ENCODE measurements at places on chromosomes 12 and 14.

GRCh38 chr14:22002860-22003284 lies 329.3 kb upstream of the OR4E1 start:
- DNase-seq: peak; percentile 65

- no peak for DNase-seq
Observed at GRCh38 chr12:2507814-2508213, 287.0 kb upstream of the FKBP4 start.

- no peak for DNase-seq
Observed at GRCh38 chr12:114294303-114294685, 111.7 kb downstream of the TBX5 start.

DNA sequence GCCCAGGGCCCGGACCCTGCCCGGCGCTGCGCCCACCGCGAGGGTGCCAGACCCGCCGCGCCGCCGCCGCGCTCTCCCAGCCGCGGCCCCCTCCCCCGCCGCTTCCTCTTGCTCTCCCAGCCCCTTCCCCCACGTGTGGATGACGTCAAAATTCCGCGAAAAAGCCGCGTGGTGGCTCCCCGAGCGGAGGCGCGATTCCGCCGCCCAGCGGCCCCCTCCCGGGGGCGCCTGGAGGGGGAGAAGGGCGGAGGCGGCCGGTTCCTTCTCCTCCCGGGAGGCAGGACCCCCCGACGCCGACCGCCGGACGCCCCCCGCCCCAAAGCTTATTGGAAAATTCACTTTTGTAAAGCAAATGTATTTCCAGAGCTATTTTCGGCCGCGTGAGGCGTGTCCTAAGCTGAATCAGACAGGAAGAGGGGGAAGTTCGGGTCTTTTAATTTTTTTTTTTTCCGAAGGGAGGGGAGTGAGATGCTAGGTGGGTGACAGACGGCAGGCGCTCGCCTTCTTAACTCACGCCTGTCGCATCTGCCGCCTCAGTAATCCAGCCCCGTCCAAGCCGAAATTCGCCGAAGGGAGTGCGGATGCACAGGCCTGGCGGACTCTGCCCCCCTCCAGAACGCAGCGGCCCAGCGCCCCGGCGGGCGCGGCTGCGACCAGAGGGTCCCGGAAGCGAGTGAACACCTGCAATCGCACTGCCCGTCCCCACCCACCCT lies 4.1 kb upstream of the CCND2 start:
- peak; percentile 90 for DNase-seq

DNA sequence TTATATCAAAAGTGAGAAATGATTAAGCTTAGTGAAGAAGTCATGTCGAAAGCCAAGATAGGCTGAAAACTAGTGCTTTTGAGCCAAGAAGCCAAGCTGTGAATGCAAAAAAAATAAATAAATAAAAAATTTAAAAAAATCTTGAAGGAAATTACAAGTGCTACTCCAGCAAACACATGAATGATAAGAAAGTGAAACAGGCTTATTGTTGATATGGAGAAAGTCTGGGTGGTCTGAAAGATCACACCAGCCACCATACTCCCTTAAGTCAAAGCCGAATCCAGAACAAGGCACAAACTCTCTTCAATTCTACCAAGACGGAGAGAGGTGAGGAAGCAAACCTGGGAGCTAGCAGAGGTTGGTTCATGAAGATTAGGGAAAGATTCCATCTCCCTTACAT lies 49.7 kb downstream of the MED13L start:
- DNase-seq: no peak

DNA sequence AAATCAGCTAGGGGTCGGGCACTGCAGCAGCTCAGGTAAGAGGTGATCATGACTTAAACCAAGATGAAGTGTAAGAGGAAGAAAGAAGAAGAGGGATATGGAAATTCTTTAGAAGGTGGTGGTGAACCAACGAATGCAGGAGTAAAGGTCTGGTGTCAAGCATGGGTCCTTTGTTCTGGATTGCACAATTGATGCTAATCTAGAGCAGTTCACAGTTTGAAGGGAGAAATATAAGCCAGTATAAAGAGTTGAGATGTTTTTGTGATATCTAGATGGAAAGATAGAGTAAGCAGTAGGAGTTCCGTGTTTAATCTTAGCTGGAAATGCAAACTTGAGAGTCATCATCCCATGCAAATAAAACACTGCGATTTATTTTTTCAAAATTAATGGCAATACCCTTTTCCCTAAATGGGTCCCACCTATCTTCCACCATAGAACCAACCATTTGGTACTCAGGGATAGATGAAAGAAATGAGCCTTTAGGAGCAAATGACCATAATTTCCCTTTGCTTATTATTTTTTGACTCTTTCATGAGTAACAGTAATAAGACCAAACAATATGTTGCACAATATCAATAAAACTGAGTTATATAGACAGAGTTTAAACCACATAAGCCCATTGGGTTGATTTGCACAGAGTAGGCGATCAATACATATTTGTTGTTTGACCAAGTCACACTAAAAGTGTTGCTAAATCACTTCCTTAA lies 15.0 kb upstream of the MGP start:
- DNase-seq: no peak

GRCh38 chr14:77812028-77812427 lies 12.1 kb downstream of the ADCK1 start:
- no peak for DNase-seq

- DNase-seq: peak; percentile 47
Observed at GRCh38 chr12:69161829-69162228, 77.5 kb upstream of the CPSF6 start.

- DNase-seq: no peak
Observed at GRCh38 chr12:111046896-111047295, 126.5 kb upstream of the MYL2 start.

DNA sequence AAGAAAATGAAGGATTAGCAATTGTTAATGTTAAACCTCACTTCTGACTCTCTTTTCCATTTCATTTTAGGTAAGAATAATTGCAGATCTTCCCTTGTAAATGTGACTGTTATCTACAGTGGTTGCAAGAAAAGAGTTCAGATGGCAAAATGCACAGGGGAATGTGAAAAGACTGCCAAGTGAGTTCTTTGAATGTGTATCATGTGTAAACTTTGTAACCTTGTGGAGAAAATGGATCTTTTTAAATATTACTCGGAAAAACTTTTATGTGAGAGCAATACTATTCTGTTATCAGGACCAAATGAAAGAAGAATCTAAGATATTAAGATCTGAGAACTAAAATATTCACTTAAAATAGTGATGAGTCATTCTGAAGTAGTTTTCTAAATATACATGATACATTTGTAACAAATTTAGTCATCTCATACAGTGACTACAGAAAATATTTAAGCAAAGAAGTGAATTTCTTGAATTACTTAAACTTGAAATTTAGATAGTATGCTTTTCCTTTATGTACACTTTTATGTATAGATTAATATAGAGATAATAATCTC lies 122.5 kb upstream of the CNTN1 start:
- no peak for DNase-seq

GRCh38 chr14:65180725-65181025 lies 78.4 kb upstream of the MAX start:
- no peak for DNase-seq

- DNase-seq: no peak
Observed at GRCh38 chr12:31999692-32000091, 40.5 kb downstream of the RESF1 start.

DNA sequence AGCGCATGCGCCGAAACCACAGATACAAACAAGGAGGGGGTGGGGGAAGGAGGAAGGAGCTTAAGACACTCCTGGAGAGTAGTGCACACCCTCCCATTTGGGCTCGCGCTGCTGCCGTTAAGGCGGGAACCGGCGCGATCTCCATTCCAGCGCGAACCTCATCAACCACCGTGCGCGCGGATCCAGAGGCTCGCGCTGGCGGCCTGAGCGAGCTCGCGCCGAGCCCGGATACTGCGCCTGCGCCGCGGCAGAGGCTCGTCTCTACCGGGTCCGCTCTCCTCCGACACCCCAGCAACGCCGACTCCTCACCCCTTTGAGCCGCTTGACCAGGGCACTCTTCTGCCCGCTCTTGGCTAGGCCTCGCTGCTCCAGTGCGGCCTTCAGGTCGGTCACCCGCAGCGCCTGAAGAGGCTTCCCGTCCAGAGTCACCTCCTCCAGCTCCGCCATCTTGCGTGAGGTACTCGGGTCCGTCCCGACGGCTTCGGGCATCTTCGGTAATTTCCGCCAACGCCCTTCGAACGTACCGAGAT lies at the start of gene ACIN1:
Gene ACIN1, minus strand, starts transcription at position 471 of the 530 bp plus-strand sequence. Its CDS starts 24 bp downstream, at position 447.
- peak; percentile 76 for DNase-seq

DNA sequence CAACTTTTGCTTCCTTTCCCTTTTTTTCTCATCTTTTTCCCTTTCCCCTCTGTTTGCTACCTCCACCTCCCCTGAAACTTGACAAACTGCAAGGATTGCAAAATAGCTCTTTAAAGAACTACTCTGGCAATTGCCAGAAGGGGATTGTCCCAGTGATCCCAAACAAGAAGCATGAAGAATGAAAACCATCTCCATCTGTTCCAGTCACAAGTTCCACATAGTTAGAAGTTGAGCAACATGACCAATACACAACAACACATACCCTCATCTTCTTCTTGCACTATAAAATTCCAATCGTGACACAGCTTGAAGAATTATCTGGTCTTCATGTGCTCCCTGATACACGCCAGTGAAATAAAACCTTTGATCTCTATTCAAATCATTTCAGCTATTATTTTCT lies 93.7 kb upstream of the USP15 start:
- no peak for DNase-seq

- DNase-seq: no peak
Observed at GRCh38 chr14:65177551-65177950, 75.2 kb upstream of the MAX start.

DNA sequence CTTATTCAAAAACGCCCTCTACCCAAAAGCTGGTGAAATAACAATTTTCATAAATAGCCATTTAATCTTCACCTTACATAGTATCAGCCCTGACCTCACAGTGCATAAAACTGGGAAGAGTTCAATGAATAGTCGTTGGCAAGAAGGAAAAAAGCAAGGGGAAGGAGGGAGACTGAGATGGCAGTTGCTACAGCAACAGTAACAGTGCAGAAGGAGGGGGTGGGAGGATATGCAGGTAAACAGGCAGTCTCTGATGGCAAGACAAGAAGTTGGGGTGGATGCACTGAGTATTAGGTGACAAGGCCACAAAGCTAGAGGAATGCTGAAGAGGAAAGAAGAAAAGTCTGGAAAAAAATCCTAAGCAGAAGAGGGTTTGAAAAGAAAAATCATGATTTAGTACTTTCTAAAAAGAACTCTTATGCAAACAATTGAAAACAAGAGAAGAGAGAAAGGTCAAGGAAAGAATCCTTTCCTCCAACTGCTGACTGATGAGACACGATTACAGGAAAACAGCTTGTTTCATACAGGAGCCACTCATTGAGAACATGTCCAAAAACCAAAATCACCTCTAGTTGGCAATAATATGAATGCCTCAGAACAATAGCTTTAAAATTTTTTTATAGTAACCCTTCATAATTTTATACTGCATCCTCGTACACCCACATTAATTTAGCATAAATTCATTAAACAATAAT lies 56.0 kb downstream of the DCAF5 start:
- no peak for DNase-seq

DNA sequence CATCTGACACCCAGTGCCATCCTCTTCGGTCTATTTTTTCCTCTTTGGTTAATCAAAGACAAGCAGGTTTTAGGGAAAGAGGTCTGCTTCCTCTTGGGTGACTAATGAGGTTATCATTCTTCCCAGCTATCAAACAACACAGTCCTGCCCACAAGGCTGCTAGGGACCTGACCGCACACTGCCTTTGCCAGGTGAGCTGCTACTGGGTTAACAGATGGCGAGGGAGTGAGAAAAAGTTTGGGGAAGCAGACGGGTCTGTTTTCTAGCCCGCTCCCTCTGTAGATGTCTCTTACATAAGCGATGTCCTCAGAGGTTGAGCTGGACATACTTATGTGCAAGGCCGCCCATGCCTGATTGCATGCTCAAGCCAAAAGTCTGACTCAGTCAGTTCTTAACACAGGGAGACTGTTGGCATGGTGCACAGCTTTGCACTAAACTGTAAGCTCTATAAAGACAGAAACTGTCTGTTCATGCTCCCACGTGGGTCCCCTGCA lies 94.1 kb downstream of the SLC15A4 start:
- DNase-seq: no peak

- DNase-seq: no peak
Observed at GRCh38 chr12:103933237-103933636, 3.0 kb downstream of the HSP90B1 start.

DNA sequence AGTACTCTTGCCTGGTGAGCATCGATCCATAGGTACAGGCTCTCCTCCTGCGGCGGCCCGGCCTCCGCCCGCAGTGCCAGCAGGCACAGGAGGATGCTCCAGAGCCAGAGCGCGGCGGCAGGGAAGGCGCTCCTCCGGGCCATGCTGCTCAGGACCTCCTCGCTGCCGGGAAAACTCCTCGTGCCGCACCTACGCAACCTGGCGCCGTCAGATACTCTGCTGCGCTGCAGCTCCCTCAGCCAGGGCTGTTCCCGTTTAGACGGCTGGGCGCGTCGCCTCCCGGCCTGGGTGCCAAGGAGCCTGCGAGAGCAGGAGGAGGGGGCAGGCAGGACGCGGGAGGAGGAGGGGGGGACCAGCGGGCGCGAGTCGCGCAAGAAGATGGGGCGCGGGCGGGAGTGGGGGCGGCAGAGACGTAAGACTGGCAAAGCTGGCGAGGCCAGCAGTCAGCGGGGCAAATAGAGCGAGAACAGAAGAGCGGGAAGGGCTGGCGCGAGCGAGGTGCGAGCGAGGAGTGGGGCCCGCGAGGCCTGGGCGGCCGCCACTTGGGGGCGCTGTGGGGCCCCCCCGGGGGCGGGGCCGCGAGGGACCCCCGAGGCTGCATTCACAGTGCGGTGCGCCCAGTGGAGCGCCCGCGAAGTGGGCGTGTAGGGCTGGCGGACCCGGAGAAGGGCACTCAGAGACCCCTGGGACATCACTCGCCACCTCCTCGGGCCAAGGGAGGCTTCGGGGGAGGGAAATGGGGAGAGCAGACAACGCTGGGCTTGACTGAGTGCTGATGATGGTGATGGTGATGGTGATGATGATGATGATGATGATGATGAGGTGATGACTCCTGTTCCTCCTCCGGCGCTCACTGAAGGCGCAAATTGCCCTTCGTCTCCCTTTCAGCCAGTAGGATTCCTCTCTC lies at the start of gene WIF1:
Gene WIF1, minus strand, starts transcription at position 257 of the 907 bp plus-strand sequence. Its CDS starts 114 bp downstream, at position 143.
- DNase-seq: no peak

GRCh38 chr14:95360828-95361227 lies 41.1 kb upstream of the CLMN start:
- DNase-seq: no peak

DNA sequence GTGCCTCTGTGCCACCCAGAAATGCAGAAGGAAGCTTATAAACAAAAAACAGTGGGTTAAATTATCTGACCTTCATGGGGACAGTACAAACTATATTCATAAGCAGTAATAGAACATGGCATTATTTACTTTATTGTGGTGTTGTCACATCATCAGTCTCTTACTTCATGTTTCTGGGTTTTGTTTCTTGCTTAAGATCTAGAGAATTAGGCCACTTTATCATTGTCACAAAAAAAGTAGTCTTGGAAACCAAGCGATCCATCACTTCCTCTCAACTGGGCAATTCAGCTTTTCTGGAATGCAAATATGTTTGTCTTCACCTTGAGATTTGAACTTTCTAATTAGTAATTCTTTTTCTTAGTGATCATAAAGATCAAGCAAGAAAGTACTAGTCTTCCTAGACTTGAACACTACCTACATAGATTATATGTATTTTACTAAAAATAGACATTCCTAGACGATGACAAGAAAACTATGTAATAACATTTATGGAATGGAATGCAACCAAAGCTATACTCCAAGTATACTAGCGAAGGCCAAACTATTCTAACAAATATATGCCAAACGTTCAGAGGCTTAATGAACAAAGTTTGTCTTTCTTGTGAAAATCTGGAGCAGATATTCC lies 363.4 kb downstream of the DAD1 start:
- DNase-seq: no peak

Measured in CD4-positive, alpha-beta T cell treated with Interleukin-6 at 100 ng/mL for 8 hours (primary cell).